ENCODE measurements at places on chromosomes 12 and 14.

DNA sequence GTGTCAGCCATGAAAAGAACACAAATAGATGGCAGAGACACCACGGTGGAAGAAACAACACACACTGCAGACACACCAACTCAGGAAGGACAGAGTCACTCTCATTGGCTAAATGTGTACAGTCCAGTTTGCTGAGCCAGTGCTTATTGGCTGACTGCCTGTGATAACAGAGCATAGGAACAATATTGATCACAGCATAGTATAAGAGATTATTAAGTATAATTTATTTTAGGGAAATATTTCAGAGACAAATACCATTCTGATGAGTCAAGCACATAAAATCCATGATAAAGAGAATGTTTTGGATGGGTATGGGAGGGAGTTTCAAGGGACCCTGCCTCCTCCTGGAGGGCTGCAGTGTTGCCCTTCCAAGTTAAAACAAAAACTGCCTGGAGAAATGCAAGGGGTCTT lies 50.9 kb downstream of the BTG1 start:
- DNase-seq = no peak

- DNase-seq = no peak
Observed at GRCh38 chr12:44184499-44185206, 348.8 kb downstream of the TMEM117 start.

DNA sequence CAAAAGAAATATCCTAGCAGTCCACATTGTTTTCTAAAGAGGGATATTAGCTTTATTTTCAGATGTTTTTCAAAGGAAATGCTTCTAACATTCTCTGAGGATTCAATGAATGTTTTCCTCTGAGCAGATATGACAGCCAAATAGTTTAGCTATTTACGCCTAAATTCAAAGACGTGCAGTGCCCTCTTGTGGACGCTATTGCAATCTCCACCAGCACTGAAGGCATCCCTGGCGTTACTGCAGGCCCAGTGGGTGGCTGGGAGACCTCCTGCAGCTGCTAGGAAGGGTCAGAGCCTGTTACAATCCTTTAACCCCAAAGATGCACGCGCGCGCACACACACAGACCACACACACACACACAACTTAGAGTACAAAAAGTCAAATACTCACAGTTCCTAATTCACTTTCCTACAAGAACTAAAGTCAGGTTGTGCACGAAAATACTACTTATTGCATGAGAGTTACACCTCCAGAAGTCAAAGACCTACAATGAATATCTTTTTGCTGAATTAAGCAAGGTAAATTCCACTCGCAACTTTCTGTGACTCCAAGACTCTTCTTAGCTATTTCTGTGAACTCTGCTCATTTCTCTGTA lies 589.3 kb upstream of the TMEM132C start:
- no peak for DNase-seq

DNA sequence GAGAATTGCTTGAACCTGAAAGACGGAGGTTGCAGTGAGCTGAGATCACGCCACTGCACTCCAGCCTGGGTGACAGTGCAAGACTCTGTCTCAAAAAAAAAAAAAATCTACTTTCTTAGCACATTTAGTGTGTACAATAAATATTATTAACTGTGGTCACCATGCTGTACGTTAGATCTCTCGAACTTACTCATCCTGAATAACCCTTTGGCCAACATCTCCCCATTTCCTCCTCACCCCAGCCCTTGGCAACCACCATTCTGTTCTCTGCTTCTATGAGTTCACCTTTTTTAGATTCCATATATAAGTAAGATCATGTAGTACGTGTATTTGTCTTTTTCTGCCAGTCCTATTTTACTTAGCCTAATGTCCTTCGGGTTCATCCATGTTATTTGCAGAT lies 13.4 kb downstream of the FUT8 start:
- DNase-seq = no peak

DNA sequence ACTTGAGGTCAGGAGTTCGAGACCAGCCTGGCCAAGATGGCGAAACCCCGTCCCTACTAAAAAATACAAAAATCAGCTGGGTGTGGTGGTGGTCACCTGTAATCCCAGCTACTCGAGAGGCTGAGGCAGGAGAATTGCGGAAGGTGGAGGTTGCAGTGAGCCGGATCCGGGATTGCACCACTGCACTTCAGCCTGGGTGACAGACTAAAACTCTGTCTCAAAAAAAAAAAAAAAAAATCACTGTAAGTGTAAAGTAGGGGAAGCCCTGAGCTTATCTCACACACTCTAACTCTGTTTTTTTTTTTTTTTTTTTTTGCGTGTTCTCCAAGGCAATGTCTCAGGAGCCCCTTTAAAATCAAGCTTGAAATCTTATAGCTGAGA lies 421 bp upstream of the RBMS2 start:
- no peak for DNase-seq

DNA sequence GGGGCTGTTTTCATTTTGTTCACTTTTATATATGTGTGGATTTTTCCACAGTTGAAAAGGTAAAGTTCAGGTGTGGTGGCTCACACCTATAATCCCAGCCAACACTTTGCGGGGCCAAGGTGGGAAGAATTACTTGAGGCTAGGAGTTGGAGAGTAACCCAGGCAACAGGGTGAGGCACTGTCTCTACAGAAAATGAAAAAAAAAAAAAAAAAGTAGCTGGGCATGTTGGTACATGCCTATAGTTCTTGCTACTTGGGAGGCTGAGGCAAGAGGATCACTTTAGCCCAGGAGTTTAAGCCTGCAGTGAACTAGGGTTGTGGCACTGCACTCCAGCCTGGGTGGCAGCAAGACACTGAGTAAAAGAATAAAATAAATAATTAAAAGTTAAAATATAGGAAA lies 326.5 kb downstream of the NAV3 start:
- no peak for DNase-seq

DNA sequence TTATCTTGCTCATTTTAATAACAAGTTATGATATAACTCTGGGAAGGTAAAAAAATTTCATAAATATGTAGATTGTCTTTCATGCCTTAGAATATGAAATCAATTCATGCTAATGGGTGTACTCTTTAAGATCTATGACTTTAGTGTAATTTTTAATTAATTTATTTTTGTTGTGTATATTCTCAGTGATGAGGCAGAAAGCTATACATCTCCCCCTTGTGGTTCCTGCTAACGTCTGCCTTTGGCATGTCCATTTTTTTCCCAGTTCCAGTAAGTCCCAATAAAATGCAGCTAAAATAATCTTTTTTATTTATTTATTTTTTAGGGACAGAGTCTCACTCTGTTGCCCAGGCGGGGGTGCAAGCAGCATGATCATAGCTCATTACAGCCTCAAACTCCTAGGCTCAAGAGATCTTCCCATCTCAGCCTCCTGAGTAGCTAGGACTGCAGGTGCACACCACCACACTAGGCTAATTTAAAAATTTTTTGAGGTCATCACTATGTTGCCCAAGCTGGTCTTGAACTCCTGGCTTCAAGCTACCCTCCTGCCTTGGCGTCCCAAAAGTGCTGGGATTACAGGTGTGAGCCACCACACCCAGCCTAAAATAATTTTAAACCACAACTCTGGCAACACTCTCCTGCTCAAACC lies 3.3 kb upstream of the CHURC1 start:
- no peak for DNase-seq

DNA sequence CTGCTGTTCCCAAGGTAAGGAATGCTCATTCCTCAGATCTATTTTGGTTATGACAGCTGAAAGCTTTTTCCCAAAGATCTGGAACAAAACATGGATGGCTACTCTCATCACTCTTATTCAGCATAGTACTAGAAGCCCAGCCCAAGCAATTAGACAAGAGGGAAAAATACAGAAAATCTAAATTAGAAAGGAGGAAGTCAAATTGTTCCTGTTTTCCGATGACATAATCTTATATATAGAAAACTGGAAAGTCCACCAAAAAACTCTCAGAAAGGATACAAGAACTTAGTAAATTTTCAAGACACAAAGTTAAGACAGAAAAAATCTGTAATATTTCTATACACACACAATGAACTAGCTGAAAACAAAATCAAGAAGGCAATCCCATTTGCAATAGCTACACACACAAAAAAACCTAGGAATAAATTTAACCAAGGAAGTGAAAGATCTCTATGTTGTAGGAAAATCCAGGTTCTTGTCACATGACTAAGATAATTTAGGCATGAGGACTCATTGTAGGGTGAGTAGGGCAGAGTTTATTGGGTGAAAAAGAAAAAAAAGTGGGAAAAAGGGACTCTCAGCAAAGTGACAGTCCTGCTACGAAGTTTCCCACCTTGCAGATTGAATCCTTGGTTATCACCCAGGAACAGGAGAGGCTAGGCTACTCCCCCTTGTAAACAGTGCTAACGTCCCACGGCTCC lies 28.6 kb upstream of the KLRB1 start:
- DNase-seq = no peak

DNA sequence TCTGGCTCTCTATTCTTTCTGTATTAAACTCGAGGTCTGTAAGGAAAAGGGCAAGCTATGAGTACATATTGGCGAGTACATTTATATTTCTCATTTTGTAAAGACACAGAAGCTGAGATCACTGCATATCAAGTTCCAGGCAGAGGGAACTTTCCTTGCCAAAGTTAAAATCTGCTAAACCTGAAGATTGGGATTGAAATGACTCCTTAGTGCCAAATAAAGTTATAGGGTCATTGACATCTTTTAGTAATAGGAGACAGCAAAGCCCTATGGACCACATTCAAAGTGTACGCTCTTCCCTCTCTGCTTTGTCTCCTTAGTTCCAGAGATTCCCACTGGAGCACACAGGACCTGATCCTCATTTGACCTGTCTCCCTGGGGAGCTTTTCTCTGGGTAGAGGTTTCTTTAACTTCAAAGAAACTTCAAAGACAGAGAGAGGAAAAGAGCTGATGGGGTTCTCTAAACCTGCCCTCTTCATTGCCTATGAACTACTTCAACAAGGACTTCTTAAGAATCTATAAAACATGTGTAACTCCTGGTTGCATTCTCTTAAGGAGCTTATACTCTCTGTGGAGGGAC lies 42.6 kb upstream of the PTPRR start:
- DNase-seq = no peak

DNA sequence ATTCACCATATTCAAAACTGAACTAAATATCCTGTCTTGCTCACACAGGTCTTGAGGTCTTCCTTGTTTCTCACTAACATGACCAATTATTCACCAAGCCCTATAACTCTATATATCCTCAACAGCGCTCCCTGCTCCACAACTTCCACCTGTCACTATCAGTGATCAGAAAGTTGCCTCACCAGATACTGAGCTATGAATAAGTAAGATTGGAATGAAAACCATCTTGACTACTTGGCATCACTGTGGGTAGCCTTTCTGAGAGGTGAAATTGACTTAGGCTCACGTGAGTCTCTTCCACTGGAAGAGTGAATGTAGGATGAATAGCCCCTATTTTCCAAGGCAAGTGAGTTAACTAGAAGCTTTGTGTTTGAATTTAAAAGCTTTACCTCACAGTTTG lies 167.1 kb downstream of the PIK3C2G start:
- no peak for DNase-seq

DNA sequence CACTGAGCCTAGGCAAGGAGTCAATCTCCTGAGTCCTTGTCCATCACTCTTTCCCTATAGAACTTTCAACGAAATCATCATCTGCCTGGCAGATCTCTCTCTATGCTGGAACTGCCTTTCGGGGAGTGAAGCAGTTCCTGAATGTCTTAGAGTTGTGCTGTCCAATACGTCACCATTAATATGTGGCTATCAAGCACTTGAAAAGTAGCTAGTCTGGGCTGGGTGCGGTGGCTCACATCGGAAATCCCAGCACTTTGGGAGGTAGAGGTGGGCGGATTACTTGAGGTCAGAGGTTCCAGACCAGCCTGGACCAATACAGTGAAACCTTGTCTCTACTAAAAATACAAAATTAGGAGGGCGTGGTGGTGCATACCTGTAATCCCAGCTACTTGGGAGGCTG lies 35.1 kb downstream of the NRDE2 start:
- no peak for DNase-seq

GRCh38 chr12:11732715-11733114 lies 83.2 kb downstream of the ETV6 start:
- DNase-seq = no peak

GRCh38 chr14:61542848-61543790 lies 152.2 kb upstream of the HIF1A start:
- DNase-seq = no peak

DNA sequence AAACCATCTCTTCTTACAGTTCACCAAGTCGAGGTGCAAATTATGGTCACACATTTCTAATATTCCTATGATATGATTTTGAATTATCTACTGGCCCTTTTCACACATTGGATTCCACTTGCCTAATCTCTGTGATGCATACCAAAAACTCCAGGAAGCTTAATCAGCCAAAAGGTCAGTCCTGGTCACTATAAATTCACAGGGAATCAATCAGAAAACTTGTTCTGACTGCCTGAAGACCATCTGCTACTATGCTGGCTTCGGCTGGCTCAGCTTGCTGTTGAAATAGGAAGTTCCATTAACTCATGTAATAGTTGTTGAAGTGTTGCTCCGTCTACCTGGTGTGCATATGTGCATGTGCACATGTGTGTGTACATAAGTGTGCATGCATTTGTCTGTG lies 142.8 kb upstream of the FLRT2 start:
- DNase-seq = no peak

DNA sequence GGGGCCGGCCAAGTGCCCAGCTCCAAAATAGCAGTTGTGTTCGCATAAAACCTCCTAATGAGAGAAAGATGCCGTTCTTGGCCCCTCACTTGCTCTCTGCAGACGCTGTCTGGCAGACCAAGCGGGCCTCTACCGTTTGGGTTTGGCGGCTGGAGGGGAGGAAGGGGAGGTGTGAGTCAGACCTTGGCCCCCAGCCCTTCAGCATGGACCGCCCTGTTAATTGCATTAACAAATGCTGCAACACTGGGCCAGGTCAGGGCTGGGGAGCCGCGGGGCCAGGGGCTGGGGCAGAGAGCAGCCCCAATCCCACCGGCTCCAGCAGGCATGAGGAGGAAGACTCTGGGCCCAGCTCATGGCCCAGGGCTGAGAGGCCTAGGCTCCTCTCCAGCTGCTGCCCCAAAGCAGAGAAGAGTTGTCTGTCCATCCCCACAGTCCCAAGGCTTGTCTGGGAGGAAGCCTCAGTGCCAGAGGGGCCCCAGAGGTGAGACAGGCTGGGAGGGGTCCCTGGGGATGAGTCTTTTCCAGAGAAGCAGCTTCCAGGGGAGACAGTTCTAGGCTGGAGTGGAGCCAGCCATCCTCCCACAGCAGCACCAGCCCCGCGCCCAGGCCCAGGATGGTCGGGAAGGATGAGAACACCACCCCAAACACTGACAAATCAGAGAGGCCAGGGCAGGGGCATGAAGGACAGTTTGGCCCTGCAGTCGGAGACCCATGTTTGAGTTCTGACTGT lies 16.9 kb downstream of the LTBP2 start:
- DNase-seq = no peak

GRCh38 chr12:11759899-11760298 lies 110.4 kb downstream of the ETV6 start:
- no peak for DNase-seq

GRCh38 chr14:96639550-96639949 lies 137.4 kb downstream of the PAPOLA start:
- DNase-seq = no peak

GRCh38 chr12:125996443-125996842 lies 931.2 kb downstream of the AACS start:
- no peak for DNase-seq

GRCh38 chr14:93239869-93240677 lies 33.0 kb downstream of the UBR7 start:
- no peak for DNase-seq
